ENCODE measurements at places on chromosomes 6 and 20.

GRCh38 chr20:60136645-60137401 lies 178.6 kb downstream of the CDH26 start:
- no peak for DNase-seq

DNA sequence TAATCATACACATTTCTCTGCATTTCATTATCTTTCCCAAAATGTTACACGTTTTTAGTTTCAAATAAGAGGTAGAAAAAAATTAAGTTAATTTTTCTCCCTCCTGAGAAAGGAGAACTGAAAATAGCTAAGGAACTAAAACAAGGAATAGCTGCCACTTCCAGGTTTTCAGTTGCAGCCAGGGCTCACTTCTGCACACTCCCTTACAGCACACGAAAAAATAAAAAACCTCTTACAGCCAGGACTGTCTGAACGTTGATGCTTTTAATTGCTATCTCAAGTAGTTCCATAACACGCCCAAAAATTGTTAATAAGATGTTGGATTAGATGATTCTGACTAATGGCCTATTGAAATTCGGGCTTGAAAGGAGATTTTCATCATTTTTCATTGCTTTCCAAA lies 153.7 kb upstream of the THBS2 start:
- no peak for DNase-seq

- DNase-seq: no peak
Measured at GRCh38 chr6:105713474-105714118, 310.7 kb upstream of the PREP start.

GRCh38 chr6:143079325-143079640 lies 18.6 kb downstream of the AIG1 start:
- no peak for DNase-seq

- no peak for DNase-seq
Measured at GRCh38 chr6:19754686-19755085, 82.5 kb upstream of the ID4 start.

DNA sequence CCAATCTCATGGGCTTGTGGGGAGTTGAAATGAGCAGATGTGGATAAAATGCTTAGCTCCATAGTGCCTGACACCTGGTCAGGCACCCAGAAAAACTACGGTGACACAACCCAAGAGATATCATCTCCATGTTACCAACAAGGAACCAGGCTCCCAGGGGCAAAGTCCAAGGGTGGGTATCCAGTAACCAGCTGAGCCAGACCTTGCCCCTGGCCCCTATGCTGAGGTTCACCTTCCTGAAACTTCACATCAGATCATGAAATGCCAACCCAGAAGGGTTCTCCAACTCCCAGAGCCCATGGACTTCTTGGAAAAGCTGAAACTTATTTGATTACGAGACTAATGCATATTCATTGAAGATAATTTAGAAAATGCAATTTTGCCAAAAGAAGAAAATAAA lies 141.8 kb upstream of the KCNG1 start:
- DNase-seq: no peak

- DNase-seq: no peak
Measured at GRCh38 chr6:166977621-166978525, 21.3 kb upstream of the CEP43 start.

- DNase-seq: no peak
Measured at GRCh38 chr6:159687341-159687740, 5.7 kb downstream of the SOD2 start.

GRCh38 chr20:46230801-46231282 lies 77.5 kb downstream of the CDH22 start:
- DNase-seq: no peak

- DNase-seq: no peak
Measured at GRCh38 chr20:47115694-47116093, 221.1 kb downstream of the EYA2 start.

GRCh38 chr20:62678553-62678952 lies 30.1 kb upstream of the NTSR1 start:
- DNase-seq: peak; percentile 9

DNA sequence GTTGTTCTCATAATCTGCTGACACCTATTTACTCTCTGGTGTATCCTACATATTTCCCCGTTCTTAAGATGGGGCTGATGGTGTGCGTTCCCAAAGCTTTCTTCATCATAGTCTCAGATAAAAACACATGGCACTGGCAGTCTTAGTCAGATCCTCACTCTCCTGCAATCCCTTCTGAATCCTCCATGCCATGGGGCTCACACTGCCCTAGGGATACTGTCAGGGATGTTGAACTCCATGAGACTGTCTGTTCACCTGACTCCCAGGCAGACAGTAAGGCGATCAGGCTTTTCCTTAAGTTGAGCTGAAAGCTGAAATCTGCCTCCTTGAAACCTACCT lies 76.0 kb downstream of the SLX4IP start:
- no peak for DNase-seq

- no peak for DNase-seq
Measured at GRCh38 chr6:89708316-89708715, 69.8 kb upstream of the LYRM2 start.

DNA sequence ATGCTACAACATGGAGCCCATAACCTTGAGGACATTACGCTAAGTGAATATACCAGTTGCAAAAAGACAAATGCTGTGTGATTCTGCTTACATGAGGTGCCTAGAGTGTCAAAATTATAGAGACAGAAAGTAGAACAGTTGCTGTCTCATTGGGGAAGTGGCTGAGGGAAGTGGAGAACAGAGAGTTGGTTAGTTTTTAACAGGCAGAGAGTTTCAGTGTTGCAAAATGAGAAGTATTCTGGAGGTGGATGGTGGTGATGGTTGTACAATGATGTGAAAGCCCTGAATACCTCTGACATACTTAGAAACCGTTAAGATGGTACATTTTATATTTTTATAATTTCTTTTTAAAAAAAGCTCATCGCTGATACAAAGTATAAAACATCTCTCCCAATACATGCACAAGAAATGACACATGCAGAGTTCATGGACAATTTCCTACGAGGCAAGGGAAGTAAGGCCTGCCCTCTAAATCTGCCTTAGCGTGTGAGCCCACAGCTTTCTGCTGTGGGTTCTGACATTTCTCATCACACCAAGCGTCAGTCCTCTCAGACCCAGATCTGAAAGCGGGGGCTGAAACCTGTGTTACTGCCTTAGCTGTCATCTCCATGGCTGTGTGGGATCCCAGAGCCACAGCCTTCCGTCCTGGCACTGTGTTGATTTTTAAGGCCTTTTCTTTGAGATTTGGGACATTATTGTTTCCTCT lies 126.0 kb downstream of the RNASET2 start:
- no peak for DNase-seq

DNA sequence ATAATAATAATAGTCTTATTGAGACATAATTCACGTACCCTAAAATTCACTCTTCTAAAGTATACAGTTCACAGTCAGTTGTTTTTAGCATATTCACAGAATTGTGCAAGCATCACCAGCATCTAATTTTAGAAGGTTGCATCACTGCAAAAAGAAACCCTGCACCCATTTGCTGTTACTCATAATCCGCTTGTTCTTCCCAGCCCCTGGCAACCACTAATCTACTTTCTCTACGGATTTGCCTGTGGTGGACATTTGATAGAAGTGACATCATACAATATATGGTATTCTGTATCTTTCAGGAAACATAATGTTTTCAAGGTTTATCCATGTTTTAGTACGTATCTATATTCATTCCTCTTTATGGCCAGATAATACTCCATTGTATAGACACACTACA lies 41.5 kb upstream of the FAM184A start:
- no peak for DNase-seq

GRCh38 chr6:125750692-125751333 lies 1.4 kb downstream of the HEY2 start:
- no peak for DNase-seq

DNA sequence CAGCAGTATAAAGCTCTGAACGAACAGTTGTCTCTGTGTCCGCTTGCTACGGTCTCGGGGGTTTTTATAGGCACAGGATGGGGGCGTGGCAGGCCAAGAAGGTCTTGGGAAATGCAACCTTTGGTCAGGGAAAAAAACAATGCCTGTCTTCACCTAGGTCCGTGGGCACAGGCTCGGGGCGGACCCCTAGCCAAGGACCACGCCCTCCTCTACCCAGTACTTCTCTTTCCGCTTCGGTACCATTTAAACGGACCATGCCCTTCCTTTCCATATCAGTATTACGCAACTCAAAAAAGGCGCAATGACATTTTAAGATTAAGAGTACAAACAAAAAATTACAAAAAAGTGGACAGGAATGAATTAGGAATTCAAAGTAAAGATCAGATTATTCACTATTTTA lies 44.3 kb upstream of the SLC17A4 start:
- no peak for DNase-seq

DNA sequence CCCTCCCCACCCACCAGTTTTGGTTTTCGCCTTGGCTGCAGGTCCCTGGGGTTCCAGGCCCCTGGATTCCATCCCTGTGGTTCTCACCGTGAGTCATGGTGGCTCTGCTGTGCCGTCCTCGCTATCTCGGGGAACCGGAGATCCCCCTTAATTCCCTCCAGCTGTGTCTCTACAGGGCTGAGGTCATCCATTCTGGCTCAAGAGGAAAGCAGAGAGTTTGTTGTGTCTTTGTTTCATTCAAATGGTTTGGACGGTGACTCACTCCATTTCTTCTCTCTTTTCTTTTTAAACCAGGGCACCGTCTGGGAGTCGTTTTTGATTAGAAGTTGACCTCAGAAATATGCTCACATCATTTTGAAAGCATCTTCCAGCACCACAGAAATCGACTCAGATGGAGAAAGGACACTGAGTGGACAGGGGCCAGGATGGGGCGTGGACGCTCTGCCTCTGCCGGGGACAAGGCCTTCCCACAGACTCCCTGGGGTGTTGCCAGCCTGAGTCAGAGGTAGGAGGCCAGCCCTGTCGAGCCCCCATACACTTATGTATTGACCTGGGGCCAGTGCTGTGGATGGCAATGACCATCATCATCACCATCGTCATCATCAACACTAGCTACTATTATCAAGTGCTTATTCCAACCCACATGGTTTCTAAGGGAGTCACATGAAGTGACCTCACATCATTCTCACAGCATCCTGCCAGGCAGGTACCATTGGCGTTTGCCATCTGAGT lies 176.2 kb downstream of the NFATC2 start:
- no peak for DNase-seq

- DNase-seq: no peak
Measured at GRCh38 chr6:43089874-43090558, 13.9 kb downstream of the PTK7 start.

DNA sequence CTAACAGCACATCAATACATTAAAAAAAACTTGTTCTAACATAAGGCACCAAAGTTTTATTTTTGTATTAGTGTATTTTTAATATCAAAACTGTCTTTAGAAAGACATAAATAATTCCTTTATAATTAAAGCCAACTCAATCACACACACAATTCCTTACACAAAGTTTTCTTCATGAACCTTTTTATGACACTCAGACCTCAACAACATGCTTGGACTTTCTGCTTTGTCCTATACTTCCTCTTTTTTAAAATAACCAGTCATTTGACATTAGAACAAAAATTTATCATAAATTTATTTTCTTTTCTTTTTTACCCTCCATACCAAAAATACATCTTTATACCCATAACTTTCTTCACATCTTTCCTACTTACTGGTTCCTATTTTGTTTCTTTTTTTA lies 292.0 kb upstream of the ARID1B start:
- no peak for DNase-seq

DNA sequence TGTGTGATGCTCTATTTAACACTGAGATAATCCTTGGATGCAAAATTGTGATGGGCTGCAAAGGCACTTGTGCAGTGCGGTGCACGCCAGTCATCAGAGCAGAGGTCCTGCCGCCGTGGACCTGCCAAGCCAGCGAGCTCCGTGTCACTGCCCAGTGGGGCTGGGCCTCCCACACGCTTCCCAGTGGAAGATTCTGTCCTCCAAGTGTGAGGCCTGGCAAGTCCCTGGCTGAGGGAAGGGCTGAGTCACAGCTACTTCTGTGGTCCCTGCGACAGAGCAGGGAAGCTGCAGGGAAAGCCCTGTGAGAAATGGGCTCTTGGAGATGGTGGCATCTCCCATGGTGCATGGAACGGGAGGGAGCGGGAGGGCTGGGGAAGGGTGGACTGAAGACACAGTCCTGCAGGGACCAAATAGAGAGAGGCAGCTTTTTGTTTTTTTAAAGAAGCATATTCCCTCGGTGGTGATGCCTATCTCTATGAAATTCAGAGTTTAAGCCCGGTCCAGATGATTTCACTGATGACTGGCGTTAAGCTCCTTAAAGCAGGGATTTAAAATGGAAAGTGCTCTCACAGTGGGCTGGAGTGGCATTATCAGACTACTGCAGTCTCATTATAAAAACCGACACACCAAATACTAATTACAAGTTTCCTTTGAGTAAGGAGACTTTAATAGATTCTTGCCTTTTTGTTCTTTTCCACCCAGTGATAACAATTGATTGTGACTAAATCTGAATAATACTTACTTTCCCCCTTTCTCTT lies 413.7 kb downstream of the QKI start:
- no peak for DNase-seq

DNA sequence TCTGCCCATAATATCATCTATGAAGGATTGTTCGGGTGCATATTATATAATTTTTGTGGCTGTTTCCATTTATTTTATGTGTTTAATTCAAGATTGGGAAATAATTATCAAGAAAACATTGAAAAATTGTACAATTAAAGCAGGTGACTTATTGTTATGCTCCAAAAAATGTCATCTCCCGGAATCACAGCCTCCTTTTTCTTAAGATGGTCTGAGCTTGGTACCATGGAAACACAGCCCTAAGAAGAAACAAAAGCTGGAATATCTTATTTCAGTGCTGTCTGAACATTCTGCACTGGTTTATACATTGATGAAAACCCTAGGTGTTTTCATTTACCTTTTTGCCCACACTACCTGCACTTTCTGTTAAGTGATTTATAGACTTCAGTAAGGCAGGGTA lies 367.2 kb downstream of the ARHGAP18 start:
- no peak for DNase-seq

- no peak for DNase-seq
Measured at GRCh38 chr6:47267301-47267700, 42.4 kb downstream of the TNFRSF21 start.

DNA sequence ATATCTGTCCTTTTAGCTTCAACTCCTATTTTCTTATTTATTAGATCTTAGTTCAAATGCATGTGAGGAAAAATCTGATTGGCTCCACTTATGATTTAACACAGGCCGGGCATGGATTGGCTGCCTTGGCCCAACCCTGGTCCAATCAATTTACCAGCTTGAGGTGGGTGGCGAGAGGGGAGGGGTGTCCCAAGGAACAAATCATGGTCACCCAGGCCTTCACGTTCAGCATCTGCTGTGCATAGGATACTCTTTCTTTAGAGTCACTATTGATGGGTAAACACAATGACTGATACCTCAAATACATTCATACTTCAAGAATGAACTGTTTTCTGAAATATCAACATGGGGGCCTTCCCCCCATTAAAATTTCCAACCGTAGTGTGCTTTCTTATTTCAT lies 14.9 kb upstream of the BACH2 start:
- no peak for DNase-seq

GRCh38 chr20:49248301-49248700 lies 29.1 kb downstream of the DDX27 start:
- no peak for DNase-seq

Data from KG1 (cell line).